Central memory CD4-positive, alpha-beta T cell (primary cell): ENCODE measurements at places on chromosomes 1 and 21.

DNA sequence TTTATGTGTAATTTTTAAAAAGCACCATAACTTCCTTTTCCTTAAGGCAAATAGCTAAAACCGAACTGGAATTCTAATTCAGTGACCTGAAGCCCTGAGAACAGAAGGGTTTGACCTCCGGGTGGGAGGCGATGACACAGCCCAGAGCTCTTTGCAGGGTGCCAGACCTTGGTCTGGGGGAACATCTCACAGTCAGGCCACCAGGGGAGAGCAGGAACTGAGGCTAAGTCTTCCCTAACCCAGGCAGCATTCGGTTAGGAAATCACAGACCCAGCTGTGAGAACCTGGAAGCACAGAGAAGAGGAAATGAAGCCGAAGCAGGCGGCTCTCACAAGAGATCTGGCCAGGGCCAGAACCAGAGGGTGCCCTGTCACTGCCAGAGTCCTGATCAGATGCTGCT, 444.8 kb downstream of the TTLL7 start:
- DNase-seq = no peak

GRCh38 chr21:39006571-39007311, 176.5 kb downstream of the PSMG1 start:
- DNase-seq = no peak

DNA sequence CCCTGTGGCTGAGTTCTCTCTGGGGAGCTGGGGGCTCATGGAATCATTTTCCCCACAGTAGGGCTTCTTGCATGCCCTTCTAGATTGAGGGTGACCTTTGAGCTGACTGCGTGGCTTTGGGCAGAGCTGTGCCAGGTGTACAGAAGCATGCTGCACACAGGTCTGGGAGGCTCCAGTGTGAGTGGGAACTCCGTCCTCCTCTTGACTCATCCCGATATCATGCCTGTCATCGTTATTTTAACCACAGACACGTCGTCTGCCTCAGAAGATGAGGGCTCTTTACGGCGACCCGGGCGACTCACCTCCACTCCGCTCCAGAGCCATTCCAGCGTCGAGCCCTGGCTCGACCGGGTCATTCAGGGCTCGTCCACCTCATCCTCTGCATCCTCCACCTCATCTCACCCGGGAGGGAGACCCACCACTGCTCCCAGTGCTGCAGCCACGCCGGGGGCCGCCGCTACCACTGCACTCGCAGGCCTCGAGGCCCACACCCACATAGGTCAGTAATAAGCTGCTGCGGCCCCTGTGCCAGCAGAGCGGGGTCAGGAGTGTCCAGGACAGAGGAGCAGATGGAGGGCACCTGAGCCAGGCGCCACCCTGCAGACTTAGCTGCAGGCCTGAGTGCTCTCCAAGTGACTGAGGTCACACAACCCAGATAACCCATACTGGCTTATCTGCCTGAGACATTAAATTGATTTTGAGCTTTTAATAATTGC, 39.8 kb downstream of the DIP2A start:
- no peak for DNase-seq

DNA sequence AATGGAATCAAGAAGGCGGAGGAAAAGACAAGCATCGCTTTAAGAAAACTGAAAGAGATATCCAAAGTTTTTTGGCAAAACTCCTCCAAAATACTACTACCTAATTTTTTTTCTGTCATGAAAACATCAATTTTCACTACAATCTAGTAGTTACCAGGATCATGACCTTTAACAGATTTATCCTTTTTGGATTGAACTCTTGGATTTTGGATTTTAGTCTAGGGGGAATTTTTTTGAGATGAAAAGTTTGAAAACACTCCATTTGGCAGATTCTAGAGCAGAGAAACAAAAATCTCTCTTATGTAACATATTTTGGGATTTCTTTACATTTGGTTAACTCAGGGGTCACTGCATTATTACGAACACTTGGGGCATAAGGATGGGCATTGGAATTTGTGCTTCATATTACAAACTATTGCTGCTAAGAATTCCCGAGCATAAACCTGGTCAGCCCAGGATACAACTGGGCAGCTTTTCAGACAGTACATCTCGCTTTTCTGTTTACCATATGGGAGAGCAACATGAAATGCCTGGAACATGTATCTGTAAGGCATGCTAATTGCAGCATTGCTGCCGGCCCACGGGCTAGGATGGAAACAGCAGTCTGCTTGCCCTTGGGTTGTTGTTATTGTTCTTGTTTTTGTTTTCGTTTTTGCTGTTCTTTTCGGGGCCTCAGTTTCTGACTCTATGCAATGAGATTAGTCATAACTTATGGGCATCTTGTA, 264.3 kb downstream of the RHOU start:
- DNase-seq = no peak
